NCI-H2081 treated with DMSO at 0.1 percent for 48 hours (cell line): ENCODE measurements at places on chromosomes 7 and 10.

DNA sequence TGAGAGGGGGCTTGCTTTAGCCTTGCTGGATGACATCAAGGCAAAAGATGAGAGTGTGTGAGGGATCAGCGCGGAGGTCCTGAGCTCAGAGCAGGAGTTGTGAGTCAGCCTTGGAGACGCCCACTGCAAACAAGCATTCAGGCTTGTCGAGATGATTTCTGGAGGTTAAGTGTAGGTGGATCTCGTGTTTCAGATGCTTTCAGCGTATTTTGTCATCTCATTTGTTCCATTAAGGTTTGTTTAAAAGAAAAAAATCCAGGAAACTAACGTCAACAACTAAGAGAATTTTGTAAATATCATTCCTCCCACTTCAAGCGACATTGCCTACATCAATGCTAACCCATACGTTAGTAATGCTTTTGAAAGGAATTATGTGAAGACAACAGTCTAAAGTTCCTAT, 715.4 kb upstream of the NRP1 start:
- DNase-seq, result no peak

GRCh38 chr7:39073432-39073831, 95.7 kb downstream of the POU6F2 start:
- no peak for DNase-seq

GRCh38 chr7:51647931-51648351, 331.3 kb upstream of the COBL start:
- no peak for DNase-seq

DNA sequence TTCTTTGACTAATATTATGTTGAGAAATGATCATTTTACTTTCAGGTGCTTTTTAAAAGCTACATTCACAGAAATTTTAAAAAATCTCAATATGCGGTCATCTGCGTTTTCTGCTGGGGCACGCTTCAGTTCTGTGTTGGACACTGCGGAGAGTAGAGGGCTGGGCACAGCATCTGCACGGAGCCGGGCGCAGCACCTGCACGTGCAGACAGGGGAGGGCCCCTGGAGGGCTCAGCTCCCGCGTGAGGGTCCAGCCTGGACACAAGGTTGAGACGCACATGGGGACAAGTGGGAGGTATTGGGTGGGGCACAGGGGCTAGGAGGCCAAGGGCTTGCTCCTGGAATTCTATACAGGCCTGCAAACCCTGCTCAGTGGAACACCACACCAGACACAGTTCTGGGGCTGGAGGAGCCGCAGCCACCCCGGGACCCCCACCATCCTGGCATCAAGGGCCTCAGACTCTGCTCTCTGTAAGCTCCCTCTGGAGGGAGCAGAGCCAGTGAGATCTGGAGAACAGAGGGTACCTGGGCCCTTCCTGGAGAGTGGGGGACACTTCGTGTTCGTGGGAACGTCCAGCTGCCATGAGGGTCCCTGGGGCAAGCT, 20.4 kb upstream of the FAM20C start:
- DNase-seq, result no peak

GRCh38 chr10:71123023-71123422, 89.3 kb upstream of the UNC5B start:
- DNase-seq, result no peak

DNA sequence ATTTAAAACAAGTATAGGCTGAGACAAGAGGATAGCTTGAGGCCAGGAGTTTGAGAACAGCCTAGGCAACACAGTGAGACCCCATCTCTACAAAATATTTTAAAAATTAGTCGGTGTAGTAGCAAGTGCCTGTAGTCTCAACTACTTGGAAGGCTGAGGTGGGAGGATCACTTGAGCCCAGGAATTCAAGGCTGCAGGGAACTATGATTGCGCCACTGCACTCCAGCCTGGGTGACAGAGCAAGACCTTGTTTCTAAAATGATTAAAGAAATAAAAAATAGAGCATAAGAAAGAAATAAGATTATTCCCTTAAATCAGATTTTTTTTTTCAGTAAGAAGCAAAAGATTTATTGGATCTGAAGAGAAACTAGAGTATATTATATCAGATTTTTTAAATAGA, 11.7 kb downstream of the LRRC20 start:
- no peak for DNase-seq

DNA sequence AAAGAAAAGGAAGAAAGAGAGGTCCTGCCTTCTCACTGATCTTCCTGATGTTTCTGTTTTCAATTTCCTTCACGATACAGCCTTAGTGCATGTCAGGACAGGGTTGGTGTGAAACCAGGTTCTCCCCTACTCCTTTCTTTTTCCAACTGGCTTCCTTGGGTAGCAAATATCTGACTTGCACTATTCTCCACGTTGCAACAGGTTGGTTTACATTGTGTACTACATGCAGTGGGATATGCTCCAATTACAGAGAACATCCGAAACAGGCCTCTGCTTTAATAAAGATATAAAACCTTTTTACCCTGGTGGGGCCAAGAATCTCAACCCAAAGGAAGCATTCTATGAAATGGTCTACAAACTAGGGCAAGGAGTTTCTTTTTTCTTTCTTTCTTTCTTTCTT, 16.9 kb upstream of the CREB5 start:
- DNase-seq, result no peak

DNA sequence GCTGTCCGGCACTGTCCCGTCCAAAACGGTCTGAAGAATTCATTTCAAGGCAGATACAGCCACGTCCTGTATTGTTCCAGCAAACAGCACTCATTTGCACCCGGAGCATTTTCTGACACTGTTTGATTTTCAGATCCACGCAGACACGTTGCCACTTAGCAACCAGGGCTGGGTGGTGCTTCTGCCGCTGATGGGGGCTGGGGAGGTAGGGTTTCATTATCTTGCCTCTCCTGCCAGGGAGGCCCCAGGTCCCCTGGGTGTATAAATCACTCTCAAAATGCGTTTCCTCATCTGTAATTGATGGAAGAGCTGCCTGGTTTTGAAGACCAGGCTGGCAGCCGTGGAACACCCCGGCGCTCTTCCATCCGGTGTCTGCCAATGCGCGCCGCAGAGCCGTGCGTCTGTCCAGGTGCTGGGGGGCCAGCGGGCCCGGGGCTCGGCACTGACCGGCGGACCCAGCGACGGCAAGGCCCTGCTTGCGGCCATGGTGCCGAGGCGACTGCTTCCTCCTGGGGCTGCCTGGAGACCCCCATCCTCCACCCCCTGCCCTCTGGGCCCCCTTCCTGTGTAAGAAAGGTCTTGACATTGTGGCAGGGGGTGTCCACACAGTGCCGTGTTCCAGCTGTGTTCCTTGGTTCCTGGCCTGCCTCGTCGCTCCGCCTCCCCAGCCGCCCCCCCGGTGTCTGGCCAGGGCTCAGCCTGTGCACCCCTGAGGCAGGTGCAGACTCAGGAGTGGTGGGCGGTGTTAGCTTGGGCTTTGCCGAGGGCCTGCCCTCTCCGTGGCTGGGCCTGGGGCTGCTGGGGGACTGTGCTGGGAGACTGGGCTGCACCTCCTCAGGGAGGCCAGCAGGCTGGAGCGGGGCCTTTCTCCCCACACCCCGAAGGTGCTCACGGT, 16.6 kb downstream of the ADGRA1 start:
- DNase-seq, result no peak

GRCh38 chr10:49651917-49652316, 27.5 kb upstream of the C10orf53 start:
- no peak for DNase-seq

GRCh38 chr7:107993891-107994291, 9.1 kb downstream of the LAMB1 start:
- DNase-seq, result peak; percentile 73

DNA sequence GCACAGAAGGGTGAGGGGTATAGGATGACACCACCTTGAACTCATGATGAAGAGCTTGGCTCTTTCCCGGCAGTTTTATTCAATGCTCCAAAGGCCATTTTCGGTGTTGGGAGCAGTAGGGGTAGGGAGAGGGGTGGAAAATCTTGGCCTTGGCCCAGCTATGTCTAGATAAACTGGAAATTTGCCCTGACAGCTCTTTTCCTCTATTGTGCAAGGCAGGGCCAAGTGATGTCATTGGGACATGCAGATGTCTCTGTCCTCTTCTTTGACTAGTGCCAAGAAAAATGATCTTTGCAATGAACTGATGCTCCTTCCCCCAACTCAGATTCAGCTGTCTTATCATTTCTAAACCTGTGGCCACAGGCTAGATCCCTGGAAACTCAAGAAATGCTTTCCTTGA, 27.7 kb upstream of the PRKCQ start:
- no peak for DNase-seq

- no peak for DNase-seq
Observed at GRCh38 chr7:150357270-150357669, 11.4 kb upstream of the REPIN1 start.
